ENCODE measurements at places on chromosomes 7 and 10. TPM values are rescaled to one million over a fixed set of nuclear protein-coding genes. Genes with fewer than 3 reads are reported as not detected.

CPA4 gene
- not detected for total RNA-seq

DNA sequence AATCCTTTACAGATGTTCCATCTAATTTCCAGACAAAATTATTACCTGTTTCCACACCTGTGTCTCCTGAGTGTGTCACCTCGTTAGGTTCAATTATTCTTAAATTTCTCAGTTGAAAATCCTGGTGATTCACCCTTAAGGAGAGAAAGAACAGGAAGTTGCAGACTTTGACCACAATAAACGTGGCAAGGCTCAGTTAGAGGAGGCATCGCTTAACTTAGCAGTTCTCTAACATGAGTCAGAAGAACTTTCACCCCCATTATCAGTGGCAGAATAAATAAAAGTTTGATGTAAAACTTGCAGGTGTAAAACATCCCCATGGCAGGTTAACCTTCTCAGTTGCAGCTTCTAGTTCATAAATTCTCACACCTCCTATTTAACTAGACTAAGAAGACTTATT is 8.3 kb downstream of the XPNPEP1 start:
- DNase-seq = no peak

GRCh38 chr10:61751599-61751998 is 88.9 kb downstream of the CABCOCO1 start:
- no peak for DNase-seq

GRCh38 chr10:129335942-129336341 is 131.1 kb upstream of the MGMT start:
- DNase-seq = no peak

DNA sequence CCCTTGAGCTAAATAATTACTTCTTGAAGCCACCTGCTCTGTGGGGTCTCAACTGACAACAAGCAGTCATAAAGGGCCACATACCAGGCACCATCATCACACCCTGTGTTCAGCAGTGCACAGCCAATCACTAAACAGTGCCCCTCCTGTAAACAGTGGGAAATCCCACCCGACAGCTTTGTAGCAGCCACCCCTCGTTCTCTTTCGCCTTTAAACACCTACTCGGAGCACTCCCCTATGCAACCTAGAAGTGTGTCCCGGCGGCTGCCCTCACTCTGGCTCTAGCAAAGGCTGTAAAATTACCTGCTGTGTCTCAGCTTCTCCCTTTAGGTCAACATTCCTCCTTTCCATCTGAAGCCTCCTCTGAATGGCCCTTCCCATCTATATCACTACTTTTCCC is 111.9 kb downstream of the TCERG1L start:
- DNase-seq = no peak
